PC-3 (cell line): ENCODE measurements at places on chromosomes 16 and 17. TPM values are rescaled to one million over a fixed set of nuclear protein-coding genes. Genes with fewer than 3 reads are reported as not detected.
A peak's percentile ranks its signal among the peaks of the same experiment; 100 is the strongest.

DNA sequence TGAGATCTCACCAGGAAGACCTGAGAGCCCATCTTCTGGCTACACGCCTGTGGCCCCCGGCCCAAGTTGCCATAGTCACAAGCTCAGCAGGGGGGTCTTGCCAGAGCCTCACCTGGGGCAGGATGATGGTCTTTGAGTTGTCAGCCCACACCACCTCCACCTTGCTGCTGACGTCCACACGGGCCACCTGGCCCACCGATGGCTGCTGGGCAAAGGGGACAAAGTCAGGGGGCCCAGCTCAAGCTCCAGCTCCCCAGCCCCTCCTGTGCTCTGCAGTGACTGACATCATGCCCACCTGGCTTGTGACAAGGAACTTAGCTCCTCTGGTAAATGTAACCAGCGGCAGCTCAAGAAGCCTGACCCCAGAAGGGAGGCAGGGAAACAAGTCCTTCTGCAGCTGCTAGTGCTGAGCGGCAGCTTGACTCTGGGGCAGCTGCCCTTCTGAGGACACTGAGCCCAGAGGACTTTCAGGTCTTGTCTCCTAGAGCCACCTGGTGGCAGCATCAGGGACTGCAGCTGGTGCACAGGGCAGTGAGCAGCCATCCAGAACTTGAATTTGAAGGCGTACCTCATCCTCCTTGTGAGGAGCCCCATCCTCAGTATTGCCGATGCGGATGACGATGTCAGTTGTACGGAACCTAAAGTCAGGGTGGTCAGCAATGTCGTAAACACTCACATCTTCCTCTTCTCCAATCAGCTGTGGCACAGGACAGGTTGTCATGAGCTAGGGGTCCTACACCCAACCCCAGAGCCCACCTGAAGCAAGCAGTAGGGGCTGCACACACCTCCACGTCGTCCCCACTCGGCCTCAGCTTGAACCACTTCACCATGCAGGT, 13.5 kb downstream of the SPHK1 start:
- DNase-seq = peak; percentile 97

DNA sequence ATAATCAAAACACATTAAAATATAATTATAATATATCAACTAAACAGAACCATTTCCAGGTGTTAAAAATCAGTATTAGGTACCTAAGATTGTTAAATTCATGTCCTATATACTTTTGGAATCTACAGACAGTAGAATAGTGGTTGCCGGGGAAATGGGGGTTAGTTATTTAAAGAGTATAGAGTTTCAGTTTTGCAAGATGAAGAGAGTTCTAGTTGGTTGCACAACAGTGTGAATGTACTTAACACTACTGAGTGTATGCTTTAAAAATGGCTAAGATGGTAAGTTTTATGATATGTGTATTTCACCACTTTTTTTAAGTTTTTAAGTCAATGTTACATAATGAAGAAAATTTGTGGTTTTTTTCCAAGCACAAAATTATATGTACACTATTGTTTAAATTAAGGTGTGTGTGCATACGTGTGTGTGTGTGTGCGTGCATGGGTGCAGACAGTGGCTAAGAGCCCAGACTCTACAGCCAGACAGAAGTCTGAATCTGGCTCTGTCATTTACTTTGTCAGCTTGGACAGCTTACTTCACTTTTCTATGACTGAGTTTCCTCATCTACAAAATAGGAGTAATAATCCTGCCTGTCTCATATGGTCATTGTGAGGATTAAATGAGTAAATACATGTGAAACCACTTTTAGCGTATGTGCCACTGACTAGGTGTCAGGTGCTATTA, 25.3 kb upstream of the PHAF1 start:
- no peak for DNase-seq

The KCNH4 gene
- total RNA-seq = not detected in 2 replicates

GRCh38 chr17:44629314-44629713, 27.0 kb upstream of the MEIOC start:
- DNase-seq = no peak

GRCh38 chr16:72373201-72373600, 201.2 kb upstream of the PMFBP1 start:
- no peak for DNase-seq

- DNase-seq = peak; percentile 93
Measured at GRCh38 chr17:3754458-3755334, 31.0 kb downstream of the HASPIN start.

The GPR139 gene
- not detected in 2 replicates for total RNA-seq

DNA sequence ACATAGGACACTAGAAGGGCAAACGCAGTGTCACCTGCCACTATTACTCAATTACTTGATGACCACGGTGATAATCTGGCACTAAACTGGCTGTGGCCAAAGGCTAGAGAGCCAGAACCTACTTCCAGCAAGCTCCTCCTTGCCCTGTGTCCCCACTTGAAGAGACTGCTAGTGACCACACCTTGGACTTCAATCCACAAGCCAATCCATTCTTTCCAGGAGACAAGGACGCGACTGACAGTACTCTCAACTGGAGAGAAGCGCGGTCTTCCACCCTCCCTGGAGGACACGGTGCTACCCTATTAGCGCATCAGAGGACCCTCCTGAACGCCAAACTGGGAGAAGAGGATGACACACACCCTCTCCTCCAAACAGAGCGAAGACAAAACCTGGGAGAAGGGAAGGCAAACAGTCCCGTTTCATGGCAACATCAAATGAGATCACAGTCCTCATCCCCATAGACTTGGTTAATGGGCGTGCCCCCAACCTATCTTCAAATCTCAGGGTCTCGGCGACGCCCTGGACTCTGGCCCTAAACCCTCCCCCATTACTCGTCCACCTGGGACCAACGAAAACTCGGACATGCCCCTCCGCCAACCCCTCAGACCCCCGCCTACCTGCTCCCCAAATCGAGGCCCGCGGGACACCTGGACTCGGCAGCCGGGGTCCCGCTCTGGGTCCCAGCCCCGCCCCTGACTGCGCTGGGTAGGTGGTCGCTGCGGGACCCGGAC, 508 bp downstream of the FLCN start:
- peak; percentile 36 for DNase-seq

GRCh38 chr17:35236821-35237220, 6.1 kb upstream of the SLFN5 start:
- DNase-seq = no peak

DNA sequence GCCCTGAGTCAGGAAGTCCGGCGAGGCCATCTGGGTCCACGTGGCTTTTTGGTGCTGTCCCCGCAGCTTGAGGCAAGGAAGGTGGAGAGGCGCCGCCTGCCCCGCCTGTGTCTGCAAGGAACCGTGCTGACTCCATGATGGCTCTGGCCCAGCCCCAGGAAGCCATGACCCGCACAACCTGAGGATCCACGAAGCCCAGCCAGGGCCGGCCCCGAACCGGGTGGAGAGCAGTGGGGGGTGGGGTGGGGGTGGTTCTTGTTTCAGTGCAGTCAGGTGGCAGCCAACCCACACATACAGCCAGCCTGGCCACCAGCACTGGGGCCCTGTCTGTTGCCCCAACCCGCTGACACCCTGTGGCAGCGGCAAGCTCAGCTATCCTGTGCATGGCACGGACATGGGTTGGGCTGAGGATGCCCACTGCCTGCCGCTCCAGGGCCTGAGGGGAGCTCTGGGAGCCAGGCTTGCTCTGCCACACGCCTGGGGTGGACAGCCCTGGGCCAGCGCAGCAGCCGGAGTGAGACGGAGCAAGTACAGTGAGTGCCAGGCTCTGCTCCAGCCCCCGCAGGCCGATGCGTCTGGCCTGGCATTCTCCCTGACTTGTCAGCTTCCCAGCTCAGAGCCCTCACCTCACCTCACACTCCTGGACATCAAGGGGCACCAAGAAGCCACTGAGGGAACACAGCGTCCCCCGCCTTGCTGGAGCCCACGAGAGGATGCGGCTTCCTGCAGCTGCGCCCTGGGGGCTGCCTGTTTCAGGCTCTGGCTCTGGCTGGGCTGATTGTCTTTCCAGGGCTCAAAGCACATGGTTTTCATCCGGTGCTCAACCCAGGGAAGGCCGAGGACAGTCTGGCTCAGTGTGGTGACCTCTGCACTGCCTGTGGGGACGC, 68.8 kb downstream of the LMF1 start:
- no peak for DNase-seq

The KRT12 gene
- total RNA-seq = not detected in 2 replicates

The SNX20 gene
- not detected in 2 replicates for total RNA-seq

- no peak for DNase-seq
Measured at GRCh38 chr17:1737531-1738291, 5.0 kb upstream of the SERPINF2 start.

GRCh38 chr17:5069724-5070123, 8.5 kb upstream of the ZFP3 start:
- DNase-seq = peak; percentile 47

- DNase-seq = no peak
Measured at GRCh38 chr17:6893382-6894205, 62.1 kb upstream of the TEKT1 start.

The CD7 gene
- 0.15 and 0.98 TPM in 2 replicates for total RNA-seq

DNA sequence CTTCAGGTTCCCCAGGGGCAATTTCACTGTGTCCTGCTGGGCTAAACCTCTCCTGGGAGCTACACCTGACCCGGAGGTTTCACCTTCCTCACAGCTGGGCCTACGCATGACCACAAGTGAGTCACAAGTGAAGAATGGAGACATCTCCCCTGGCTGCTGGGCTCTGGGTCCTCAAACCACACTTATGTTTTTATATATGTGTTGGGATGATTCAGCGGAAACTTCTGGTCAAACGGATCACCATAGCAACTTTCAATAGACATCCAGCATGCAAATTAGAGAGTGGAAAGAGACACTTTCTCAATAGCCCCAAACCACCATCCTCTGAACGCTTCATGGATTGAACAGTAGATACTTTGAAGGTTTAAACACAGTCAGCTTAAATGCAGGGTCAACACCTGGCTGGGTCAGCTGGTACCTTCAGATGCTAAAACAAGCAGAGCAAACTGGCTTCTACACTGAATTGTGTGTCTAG, 28.0 kb upstream of the MAF start:
- no peak for DNase-seq

DNA sequence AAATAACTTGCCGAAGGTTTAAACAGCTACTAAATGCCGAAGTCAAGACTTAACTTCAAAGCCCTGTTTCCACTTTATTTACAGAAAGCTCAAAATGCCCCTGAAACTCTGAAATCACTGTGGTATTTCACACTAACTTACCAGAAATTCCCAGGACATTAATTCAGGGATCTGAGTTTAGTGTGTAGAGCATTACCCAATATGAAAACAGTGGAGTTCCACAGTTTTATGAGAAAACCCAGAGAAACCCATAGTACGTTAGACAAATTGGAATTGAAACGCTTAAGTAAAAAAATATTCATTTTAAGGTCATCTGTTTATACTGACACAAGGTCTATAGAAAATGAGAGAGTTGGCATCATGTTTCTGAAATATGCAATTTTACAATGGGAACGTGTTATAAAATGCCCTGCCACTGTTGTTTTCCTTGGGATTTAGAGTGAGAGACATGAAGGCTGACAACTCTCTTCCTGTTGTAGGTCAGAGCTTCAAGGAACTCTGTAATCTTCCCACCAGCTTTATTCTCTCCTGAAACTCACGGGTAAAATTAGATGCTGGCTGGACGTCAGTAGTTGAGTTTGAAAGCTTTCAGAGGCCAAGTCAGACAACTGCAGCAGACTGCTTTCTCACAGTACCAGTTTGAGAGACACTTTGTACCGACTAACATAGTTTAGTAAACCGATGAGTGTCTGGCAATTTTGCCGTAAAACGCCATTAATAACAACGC, 139.4 kb upstream of the TBX2 start:
- no peak for DNase-seq

The SLC13A2 gene
- total RNA-seq = not detected in 2 replicates

DNA sequence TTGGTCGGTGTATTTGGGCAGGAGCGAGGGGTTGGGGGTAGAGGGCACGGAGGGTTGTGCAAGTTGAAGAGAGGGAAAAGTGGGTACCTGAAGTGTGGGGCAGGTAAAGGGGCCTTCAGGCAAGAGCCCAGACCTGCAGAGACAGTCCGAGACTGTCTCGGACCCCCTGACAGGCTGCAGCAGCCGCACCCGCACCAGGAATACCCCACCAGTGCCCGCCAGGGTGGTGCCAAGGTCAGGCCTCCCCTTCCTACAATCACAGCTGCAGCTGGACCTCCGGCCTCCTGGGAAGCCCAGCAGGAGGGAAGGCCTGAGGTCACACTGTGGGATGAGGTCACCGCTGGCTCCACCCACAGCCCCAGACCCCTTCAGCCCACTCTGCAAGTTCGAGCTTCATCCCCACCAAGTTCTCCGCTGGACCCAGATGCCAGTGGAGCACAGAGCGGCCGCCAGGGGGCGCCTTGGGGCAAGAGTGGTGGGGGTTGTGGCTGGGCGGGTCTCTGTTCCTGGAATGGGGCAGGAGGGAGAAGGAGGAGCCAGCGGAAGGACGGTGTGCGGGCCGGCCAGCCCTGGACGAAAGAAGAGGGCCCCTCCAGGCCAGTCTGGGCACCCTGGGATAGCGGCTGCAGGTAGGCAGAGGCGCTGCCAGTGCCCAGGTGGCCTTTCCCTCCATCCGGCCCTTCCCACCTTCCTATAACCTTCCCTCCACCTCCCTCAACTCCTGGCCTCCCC, at the start of gene HSD3B7:
Gene HSD3B7, plus strand, starts transcription at position 539 of the 732 bp plus-strand sequence. CDS start 452 bp downstream, outside the sequence.
- DNase-seq = peak; percentile 78

The CYGB gene
- total RNA-seq = 0.40 and 0.62 TPM in 2 replicates

The SGSH gene
- total RNA-seq = 15.3 and 16.6 TPM in 2 replicates
